ENCODE measurements at places on chromosomes 3 and 15.

DNA sequence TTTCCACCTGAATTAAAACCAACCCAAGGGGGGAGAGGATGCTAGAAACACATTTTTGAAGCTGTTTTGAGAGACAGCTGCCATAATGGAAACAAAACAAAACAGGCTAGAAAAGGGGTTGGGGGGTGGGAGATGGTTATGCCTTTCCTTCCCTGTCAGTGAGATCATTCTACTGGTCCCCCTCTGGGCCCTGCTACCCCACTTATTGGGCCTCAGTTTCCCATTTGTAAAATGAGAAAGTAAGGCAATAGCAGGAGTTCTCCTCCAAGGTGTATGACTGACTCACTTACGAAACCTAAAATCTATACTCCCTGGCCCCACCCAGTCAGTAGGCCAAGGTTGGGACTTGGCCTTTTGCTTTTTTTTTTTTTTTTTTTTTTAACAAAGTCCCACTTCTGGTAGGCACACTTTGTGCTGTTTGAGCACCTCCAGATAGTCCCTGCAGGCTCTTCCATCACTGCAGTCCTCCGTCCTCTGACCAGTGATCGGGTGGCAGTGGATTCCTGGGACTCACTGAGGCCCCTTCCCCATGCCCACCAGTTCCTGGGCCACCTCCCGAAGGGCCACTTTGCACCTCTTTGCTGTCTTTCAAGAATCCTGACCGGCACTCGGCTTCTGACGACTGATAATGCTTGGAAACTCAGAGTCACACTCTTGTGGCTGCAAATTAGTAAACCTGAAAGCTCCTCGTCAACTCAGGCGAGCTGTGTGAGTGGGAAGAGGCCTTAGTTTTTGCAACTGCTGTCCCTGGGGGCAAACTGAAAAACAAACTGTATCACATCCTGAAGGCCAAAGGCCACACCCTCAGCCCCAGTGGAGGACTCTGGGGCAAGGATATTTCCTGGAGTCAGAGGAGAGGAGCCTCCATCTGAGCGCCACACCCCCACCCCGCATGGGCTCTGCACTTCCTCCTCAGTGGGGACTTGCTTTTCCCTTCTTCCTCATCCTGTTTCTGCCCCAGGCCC is 6.7 kb upstream of the PSTPIP1 start:
- no peak for DNase-seq

DNA sequence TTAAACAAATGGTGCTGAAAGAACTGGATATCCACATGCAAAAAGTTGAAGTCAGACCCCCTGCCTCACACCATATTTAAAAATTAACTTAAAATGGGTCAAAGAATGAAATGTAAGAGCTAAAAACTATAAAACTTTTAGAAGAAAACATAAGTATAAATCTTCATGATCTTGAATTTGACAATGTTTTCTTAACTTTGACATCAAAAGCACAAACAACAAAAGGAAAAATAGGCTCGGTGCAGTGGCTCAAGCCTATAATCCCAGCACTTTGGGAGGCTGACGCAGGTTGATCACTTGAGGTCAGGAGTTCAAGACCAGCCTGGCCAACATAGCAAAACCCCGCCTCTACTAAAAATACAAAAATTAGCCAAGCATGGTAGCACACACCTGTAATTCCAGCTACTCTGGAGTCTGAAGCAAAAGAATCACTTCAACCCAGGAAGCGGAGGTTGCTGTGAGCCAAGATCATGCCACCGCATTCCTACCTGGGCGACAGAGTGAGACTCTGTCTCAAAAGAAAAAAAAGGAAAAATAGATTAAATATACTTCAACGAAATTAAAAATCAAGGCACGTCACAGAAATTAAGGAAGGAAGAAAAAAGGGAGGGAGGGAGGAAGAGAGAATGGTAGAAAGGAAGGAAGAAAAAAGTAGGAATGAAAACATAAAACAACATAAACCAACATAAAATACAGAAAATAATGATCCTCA is 1.5 kb downstream of the RAB27A start:
- DNase-seq, result no peak

DNA sequence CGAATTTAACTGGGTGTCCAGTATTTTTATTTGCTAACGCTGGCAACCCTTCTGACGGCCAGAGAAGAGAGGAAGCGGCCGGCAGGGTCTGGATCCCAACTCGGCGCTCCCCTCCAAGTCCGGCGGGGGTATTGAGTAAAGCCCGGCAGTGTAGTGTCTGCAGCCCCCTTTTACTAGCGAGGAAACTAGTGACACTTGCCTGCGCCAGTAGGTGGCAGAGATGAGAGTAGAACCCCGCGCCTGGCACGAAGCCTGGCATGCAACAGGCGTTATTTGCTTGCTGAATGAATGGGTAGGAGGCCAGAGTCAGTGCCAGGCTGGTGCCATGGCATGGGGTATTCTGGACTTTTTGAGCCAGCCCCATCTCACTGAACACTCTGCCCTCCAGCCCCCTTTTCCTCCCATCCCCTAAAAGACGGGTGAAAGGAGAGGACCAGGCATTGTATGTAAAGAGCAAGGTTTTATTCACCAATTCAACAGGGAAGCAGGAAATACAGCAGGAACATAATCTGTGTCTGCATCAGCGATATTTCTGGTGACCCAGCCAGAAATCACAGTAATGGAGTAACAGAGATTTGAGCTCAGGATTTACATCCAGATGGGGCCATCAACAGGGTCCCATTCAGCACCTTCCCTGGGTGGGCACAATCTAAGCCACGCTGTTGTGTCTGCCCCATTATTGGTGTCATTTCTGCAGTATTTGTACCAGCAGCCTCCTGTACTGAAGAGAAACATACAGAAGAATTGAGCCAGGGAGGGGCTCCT is 788 bp upstream of the WDR73 start:
- DNase-seq, result peak; percentile 75

DNA sequence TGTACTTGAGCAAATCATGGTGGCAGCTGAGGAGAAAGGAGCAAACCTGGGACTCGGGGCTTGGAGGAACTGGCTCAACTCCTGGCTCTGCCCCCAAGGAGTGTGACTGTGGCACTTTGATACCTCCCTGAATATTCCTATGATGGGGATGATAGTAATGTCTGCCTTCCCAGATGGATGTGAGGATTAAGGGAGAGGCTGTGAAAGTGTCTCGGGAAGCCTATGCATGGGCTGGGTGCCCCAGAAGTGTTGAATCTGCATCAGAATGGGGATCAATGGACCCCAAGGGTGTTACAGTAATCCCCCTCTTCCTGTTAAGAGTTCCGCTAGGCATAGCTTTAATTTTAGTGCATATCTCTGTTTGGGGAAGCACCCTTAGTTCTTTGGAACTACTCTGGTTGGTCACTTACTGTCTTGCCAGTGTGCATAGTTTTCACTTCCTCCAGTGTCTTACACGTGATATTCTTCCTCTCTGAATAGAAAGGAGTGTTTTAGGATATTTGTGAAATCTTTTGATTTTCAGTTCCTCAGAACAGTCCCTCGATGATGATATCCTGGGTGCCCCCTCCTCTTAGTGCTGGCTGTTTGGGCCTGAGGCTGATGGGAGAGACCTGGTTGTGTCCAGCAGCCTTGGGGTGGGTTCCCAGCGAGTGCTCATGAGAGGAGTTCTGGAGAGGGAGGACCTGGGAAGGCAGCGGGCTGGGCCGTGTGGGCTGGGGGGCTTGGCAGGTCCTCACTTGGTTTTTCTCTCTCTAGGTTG is 97.5 kb downstream of the CHDH start:
- no peak for DNase-seq

- DNase-seq, result no peak
Measured at GRCh38 chr15:35547775-35548364, 1.9 kb upstream of the DPH6 start.

GRCh38 chr3:59001675-59002074 is 48.1 kb downstream of the CFAP20DC start:
- no peak for DNase-seq

GRCh38 chr15:57329582-57330367 is 46.5 kb upstream of the CGNL1 start:
- no peak for DNase-seq

DNA sequence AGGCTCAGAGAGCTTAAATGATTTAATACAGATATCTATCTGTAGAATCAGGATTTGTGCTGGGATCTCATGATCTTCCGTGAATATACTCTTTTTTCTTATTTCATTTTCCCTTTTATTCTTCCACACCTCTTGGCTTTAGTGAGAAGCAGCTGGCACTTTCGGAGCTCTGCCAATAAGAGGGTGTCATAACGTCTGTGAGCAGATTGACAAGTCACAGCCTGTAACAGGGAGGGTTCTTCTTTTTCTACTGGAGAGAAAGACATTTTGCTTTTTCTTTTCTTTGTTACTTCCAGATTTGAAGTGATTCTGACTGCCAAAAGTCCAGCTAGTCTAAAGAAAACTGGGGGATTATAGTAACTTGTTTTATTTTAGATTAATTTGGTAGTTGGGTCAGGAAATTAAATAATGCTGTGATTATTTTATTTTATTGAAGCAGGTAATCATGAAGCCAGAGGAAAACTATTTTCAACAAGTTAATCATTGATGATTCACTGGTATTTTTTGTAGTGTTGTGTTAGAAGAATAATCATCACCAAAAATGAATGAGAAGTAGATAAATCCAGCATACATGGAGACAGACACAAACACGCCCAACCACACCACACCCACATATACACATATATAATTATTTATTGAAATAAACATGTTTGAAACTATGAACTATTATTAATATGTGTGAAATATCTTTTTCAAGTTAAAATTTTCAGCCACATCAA is 69.8 kb downstream of the TNFAIP8L3 start:
- DNase-seq, result no peak

GRCh38 chr15:99716540-99717095 is 16.6 kb downstream of the LYSMD4 start:
- no peak for DNase-seq

GRCh38 chr3:62920466-62920784 is 45.2 kb upstream of the CADPS start:
- DNase-seq, result no peak

DNA sequence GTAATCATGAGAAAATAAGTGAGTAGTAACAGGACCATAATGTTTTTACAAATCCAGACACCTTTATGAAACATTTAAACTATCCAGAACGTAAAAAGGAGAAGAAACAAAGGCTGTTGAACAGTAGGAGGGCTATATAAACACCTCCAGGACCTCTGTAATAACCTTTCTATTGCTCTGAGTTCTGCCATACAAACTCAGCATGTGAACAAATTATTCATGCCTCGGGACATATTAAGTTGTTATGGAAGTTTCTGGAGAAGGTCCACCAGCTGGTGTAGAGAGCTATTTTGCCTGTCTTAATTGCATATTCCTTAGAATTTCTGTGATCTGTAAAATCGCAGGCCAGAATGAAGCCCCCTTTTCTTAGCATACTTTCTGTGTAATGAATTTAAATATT is 256.3 kb downstream of the UBE2E2 start:
- DNase-seq, result no peak

DNA sequence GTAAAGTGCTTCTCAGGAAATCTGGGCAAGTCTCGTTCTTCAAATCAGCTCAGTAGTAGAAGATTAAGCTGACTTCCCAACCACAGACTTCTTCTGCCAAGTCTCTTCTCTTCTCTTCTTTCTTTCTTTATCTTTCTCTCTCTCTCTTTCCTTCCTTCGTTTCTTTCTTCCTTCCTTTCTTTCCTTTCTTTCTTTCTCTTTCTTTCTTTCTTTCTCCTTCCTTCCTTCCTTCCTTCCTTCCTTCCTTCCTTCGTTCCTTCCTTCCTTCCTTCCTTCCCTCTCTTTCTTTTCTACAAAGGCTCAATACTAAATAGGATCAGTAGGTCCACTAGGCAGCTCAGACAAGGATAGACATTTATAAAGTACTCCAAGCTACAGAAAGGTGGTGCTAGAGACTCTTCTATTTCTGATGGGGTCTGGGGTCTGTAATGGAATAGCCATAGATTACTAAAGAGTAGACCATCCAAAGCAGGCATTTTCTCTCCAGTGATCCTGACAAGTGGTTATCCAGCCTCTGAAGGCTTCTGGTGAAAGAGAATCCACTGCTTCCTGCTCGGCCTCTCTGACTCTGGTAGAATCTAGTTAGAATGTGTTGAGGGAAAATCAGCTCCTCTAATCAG is 100.8 kb downstream of the TPRG1 start:
- no peak for DNase-seq

GRCh38 chr3:85476891-85477495 is 518.2 kb downstream of the CADM2 start:
- DNase-seq, result no peak

GRCh38 chr15:33656168-33656567 is 312.1 kb upstream of the CHRM5 start:
- no peak for DNase-seq

GRCh38 chr3:156400062-156400461 is 154.9 kb downstream of the SSR3 start:
- DNase-seq, result no peak

DNA sequence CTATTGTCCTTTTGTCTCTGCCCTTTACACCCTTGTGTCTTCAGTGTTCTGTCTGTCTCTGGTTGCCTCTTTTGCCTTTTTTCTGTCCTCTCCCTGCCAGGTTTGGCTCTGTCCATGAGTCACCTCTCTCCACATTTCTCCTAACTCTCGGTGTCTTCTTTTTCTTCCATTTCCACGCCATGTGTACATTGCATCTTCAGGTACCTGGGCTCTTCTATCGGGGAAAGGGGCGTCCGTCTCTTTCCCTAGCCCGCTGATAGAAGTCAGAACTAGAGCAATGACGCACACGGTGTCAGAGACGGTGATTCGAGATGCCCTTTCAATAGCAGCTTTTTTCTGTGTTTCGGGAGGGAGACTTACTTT is 641 bp downstream of the OPA1 start:
- DNase-seq, result peak; percentile 6

DNA sequence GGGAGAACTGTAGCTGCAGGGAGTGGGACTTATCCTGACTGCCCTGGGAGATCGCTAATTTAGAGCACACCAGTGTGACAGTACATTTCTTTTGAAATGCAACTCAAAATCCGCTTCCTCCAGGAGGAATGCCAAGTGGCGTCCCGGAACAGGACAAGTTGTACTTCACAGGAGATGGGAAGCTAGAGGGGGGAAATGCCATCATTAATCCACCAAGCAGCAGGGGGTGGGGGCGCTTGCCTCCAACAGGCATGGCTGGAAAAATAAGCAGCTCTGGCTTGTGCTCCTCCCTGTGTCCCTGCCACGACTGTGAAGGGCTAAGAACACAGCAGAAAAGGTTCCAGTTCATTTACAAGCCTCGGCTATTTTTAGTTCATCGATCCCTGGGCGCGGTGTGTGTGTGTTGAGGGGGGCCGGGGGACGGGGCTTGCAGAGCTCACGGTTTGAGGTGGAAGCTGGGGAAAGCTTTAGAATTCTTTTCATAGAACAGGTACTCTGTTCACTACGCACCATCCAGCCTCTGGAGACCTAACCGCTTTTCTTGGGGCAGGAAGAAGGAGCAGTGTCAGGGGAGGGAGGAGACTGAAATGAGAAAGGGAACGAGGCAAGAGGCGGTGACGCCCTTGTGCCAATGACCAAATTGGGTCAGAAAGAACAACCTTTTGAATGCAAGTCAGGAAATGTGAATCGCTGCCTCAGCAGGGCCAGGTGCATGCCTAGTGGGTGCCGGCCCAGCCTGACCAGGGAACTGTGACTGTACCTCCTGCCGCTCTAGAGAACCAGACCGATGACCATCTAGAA is 51.8 kb upstream of the DGKG start:
- DNase-seq, result no peak

DNA sequence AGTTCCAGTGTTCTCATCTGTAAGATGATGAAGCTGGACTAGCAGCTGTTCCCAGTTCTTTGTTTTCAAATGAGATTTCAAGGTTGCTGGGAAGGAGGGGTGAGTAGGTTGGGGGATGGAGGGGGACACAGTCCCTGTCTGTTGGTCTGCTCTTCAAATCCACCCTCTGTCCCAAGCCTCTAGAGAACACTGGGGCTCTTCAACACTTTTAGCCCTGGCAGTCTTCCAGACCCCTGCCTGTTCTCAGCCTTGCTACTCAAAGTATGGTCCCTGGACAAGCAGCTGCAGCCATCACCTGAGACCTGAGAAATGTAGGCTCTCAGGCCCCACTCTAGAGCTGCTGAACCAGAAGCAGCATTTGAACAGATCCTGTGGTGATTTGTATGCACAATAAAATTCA is 41.3 kb downstream of the NEK11 start:
- no peak for DNase-seq

Measured in stromal cell of bone marrow (primary cell).